NCI-H1417 treated with DMSO at 0.1 percent for 48 hours (cell line): ENCODE measurements at places on chromosomes 16 and 17.

DNA sequence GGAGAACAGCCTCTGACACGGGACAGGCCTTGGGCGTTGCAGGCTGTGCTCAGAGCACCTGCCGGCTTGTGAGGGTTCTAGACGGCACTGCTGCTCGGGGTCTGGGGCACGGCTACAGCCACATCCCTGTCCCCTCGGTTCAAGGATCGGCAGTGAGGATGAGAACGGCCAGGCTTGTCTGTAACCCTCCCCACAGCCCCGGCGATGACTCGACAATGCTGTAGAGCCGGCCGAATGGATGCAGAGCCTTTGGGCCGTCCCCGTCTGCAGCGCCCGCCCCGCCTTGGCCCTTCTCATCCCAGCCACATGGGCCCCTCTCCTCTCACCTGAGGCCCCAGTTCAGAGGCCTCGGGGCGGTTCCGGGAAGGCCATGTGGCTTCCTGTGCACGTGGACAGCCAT lies 49.0 kb upstream of the METRNL start:
- no peak for DNase-seq

GRCh38 chr16:11138769-11139325 lies 117.2 kb downstream of the SOCS1 start:
- no peak for DNase-seq

GRCh38 chr16:53503991-53504663 lies 1.1 kb upstream of the AKTIP start:
- DNase-seq, result no peak

DNA sequence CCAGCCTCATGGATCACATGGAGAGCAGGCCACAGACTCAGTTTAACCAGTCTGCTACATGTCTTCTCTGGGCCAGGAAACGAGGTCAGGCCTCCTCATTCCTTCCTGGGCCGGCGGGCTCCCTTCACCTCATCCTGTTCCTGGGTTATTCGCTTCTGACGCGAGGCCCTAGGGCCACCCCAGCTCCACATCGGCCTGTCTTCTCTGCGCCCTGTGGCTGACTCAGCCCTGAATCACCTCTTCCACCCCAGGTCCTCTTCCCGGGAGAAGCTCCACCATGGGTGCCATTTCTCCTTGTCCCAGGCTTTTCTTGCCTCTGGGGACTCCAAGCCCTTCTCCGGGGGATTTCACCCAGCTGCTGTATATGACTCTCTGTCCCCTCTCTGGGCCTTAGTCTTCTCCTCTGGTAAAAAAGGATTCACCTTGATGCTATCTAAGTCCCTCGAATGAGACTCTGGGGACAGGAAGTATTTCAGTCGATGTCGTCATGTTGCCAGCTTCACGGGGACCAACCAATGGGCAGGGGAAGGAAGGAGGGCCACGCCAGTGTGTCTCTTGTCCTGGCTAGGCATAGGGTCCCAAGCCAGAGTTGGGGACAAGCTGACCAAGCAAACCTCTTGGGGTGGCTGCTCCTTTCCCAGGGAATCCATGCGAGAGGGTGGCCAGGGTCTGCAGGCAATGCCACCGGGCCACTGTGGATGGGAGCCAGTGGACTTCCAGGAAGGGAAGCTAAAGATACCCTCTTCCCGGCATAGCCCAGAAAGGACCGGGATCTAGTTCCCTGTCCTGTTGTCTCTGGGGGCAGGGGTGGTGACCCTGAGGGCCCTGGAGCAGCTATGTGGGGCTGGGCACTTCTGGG lies 58.7 kb downstream of the SOCS3 start:
- DNase-seq, result no peak

GRCh38 chr16:46947900-46948547 lies 25.4 kb downstream of the DNAJA2 start:
- DNase-seq, result no peak

GRCh38 chr16:1427473-1428461 lies 3.1 kb upstream of the PERCC1 start:
- no peak for DNase-seq

GRCh38 chr16:82730901-82731300 lies 104.1 kb downstream of the CDH13 start:
- DNase-seq, result no peak

- no peak for DNase-seq
These were observed 4.2 kb downstream of the LDAF1 start for GRCh38 chr16:21162661-21163151.

- no peak for DNase-seq
These were observed 272.8 kb upstream of the XYLT1 start for GRCh38 chr16:17743578-17743977.

- no peak for DNase-seq
These were observed 10.2 kb downstream of the HOXB1 start for GRCh38 chr17:48520631-48521079.

DNA sequence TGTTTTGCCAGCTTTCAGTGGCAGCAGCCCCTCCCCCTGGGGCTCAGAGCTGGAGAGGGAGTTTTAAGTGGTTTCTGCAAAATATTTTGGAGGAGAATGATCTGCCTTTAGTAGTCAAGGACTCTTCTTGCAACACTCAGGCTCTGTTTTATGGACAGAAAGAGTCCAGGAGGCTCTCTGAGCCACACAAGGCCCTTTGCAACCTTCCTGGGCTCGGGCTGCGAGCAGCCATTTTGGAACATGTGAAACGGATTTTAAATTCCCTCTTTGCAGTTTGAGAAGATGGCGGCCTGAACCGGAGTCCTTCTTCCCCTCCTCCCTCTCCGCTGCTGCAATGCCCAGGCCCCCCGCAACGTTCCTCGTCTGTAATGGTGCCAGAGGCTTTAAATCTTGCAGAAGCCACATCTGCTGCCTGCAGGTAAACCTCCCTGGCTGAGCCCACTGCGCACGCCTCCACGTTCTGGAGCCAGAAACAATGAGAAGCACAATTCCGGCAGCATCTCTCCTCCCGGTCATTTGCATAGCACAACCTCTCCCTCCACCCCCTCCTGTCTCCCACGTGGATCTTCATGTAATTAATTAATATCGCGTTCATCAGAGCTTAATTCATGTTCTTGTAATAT lies 386.1 kb downstream of the SEC14L1 start:
- no peak for DNase-seq
